Lung microvascular endothelial cell (primary cell): ENCODE measurements at places on chromosomes 7 and 10. TPM values are rescaled to one million over a fixed set of nuclear protein-coding genes. Genes with fewer than 3 reads are reported as not detected.

- DNase-seq, result no peak
These were observed 16.6 kb upstream of the ASB4 start for GRCh38 chr7:95469187-95469586.

- no peak for DNase-seq
These were observed 249.4 kb downstream of the RAB11FIP2 start for GRCh38 chr10:117797296-117797695.

DNA sequence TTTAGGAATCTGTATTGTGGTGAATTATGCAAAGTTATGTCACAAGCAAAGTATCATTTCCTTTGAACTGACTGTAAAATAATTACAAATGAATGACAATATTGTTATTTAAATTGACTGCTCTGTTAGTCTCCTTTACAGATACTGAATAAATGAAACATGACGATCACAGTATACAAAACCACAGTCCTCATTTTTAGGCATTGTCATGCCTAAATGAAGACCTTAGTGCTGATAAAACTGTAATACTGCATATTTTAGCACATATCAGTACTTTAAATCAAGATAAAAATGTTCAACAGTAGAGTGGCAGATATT is 39.7 kb upstream of the FEZF1 start:
- DNase-seq, result no peak

SORCS1 gene
- total RNA-seq, result not detected in 2 replicates

GRCh38 chr7:147524726-147525250 is 1065.8 kb upstream of the C7orf33 start:
- no peak for DNase-seq

DNA sequence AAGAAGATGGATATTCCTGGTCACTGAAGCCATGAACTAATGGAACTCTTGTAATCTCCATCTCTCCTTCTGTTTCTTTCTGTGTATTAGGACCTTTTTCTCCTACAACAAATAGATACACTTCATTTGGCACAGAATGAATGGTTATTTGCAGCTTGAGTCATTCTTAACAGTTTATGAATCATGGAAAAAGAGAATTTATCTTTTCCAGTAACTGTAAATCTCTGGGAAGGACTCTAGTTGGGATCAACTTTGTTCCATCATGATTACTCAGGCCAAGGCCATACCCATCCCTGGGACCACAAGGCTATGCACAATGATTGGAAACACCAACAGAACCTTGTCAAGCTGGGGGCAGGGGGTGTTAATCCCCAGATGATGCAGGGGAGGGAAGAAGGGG is 36.1 kb upstream of the MDFIC start:
- peak; percentile 2 for DNase-seq

- DNase-seq, result no peak
These were observed 14.1 kb upstream of the DLG5 start for GRCh38 chr10:77940627-77941026.

AKR1C8 gene
- total RNA-seq, result not detected in 2 replicates

METTL27 gene
- total RNA-seq, result 0.99 and 4.1 TPM in 2 replicates

DNA sequence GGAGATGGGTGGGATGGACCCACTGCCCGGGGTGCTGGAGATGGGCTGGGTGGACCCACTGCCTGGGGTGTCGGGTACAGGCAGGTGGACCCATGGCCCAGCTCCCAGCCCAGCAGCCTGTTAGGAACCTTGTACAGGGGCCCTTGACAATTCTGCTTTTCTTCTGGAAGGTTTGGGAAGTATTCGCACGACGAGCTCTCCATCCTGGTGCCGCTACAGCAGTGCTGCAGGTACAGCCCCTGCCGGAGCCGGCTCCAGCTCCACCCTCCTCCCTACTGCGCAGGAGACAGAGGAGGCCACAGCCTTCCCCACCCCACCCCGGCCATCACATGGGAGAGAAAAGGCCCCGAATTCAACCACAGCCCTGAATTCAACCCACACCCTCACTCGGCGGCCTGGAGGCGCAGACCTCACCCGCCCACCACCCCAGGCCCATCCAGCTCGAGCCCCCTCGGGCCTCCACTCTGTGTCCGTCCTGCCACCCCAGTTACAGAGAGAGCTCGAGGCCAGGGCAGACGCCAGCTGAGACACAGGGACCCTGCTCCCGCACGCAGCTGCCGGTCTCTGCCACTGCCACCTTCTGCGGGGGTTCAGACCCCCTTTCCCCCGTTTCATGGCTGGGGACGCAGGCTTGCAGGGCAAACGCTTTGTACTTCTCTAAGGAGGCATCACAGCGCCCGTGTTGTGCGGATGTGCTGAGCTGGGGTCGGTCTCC is 31.3 kb upstream of the FOXL3 start:
- DNase-seq, result no peak

IMMP2L gene
- 5.4 and 9.1 TPM in 2 replicates for total RNA-seq

NPTX2 gene
- total RNA-seq, result 0.60 and 4.6 TPM in 2 replicates

ZNF117 gene
- 2.6 and 3.1 TPM in 2 replicates for total RNA-seq

GRCh38 chr7:127873151-127873550 is 158.1 kb downstream of the LRRC4 start:
- no peak for DNase-seq

TMEM184A gene
- total RNA-seq, result under 0.01 TPM in 2 replicates

DNA sequence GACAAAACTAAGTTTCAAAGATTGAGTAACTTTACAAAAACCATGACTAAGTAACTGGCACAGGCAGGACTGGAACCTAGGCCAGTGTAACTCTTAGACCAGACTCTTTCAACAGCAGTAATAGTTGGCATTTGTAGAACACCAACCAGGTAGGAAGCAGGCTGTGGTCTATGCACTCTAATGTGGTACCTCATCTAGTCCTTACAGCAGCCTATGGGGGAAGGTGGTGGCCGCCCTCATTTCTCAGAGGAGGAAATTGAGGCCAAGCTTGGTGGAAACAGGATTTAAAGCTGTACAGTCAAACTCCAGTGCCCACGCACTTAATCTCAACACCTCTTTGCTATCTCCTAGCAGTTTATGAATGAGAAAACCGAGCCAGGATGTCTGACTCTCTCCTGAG is 165.4 kb upstream of the LRGUK start:
- no peak for DNase-seq

- no peak for DNase-seq
These were observed 3.4 kb upstream of the CDK13 start for GRCh38 chr7:39946693-39947092.

DNA sequence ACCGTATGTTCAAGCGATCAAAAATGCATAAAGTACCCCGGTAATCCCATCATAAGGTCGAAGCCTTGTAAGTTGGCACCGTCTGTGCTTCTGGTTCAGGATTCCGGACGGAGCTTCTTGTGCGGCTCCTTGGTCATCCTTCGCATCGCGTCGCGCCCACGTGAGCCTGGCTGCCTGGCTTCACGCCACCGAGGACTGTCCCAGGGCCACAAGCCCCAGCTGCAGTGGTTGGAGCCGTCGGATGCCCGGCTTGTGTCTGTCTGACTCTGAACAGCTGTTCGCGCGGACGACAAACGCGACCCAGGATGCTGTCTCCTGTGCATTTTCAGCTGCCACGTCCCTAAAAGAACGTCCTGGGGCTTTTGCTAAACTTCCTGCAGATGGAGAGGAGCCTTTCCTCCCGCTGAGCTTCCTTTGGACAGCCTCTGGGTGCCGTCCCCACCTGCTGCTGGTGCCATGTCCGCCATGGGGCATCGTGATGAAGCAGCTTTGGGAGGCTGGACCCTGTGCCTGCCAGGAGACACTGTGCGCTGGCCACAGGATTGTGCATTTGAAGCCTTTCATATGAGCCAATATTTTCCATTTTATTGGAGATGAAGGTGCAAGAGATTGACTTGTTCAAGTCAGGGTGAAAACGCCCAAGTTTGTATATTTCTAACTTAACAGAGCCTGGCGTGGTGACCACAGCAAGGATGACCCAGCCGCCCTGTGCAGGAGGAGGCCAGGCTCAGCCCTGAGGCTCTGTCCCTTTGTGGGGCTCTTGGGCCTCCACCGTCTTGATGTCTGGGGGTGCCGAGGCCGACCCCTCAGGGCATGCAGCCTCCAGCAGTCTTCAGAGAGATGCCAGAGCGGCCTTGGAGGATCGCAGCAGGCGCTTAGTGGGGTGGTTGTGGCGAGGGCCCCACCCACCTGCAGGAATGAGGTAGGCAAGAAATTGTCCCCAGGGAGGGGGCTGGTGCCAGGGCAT is 6.7 kb upstream of the JAKMIP3 start:
- no peak for DNase-seq

ZNF425 gene
- 1.5 and 1.8 TPM in 2 replicates for total RNA-seq

DNA sequence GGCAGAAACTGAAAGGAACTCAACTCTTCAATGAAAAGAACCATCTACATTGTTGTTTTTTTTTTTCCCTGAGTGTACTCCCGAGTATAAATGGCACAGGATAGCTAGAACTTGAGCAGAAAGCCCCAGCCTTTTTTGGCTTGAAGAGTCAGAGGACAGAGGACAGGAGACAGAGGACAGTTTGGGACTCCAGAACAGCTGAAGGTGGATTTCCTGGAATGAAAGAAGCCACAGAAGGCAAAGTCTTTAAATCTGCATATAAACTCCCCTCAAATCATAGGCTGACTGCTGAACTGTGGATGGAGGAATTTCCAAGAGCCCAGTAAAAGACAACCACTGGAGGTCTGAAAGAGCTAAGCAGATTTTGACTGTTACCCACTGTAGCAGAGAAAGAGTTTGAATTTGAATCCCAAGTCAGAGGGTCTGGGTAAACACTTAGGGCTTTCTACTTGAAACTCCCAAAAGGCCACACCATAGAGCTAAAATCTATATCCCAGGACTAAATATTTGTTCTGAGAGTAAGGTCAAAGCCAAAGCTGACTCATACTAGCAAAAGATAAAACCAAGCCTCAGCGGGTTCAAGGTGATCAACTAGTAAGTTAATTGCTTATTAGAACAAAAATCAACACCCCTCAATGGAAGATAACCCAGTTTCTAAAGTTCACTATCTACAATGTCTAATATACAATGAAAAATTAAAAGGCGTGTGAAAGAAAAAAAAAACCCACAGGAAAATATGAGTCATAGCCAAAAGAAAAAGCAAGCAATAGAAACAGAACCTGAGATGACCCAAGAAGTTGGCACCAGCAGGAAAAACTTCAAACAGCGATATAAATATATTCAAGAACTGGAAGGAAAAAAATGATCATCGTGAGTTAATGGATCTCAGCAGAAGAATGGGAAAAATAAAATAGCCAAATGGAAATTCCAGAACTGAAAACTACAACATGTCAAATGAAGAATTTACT is 1.8 kb upstream of the OPN1SW start:
- no peak for DNase-seq

GRCh38 chr10:124151466-124152095 is 58.2 kb upstream of the CHST15 start:
- DNase-seq, result no peak

DNA sequence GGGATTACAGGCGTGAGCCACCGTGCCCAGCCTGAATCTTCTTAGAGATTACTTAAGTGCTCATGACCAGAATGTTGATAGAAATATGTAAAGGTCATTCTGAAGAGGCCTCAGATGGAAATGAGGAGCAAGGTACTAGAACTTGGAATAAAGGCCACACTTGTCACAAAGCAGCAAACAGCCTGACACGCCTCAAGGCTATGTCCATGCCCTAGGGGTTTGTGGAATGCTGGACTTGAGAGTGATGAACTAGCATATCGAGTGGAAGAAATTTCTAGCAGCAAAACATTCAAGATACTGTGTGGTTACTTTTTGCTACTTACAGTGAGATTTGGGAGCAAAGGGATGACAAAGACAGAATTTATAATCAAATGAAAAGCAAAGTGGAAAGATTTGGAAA is 39.0 kb downstream of the ZNF438 start:
- no peak for DNase-seq

FBXL13 gene
- total RNA-seq, result 0.20 and 0.44 TPM in 2 replicates

TAS2R41 gene
- not detected in 2 replicates for total RNA-seq

DNA sequence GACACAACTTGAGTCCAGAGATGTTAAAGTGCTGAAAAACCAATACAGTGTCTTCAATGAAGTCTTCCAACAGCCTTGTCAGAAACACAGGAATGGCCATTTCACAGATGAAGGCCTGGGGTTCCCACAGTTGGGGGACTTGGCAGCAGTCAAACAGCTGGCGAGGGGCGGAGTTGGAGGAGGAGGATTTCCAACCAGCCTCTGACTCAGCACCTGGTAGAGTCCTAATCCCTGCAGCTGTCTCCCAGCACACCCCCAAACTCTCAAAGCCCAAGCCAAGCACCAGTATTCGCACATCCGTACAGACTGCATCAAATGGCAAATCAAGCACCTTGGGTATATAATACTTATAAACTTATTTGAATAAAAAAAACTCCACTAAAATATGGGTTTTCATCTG is 28.0 kb downstream of the CTBP2 start:
- no peak for DNase-seq

CCNY gene
- total RNA-seq, result 62.3 and 104 TPM in 2 replicates
